Fibroblast of lung (primary cell): ENCODE measurements at places on chromosomes 4 and X.
A peak's percentile ranks its signal among the peaks of the same experiment; 100 is the strongest.

GRCh38 chr4:142883040-142883832, 37.1 kb upstream of the INPP4B start:
- peak; percentile 28 for DNase-seq

DNA sequence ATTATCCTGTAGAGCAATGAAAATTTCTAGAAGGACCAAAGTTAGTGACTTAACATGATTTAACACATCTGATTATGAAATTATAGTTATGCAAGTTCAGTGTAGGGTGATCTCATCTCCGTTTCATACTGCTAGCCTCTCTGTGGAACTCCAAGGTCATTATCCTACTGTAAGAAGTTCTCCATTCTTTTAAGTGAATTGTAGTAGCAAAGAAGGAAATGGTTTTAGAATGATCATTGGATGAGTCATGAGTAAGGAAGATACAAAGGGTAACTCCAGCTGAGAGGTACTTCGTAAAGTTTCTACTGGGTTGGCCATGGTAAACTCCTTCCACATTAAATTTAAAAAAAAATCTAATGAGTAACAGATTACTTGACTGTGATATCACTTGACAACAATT, 215.0 kb upstream of the GIMD1 start:
- peak; percentile 88 for DNase-seq

DNA sequence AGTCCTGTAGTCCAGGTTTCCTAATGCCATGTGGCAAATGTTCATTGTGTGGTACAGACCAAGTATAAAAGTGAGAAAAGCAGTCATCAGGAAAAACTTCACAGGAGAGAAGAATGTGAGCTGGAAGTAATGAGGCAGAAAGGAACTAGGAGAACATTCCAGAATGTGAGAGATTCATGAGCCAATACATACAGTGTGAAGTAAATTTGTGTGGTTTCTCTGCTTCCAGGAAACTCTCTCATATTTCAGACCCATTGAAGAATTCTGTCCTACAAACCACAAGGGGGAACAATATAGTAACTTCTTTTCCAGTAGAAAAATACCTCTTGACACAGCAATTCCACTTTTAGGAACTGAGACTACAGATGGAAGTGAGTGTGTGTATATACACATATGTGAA, 136.5 kb downstream of the RNF150 start:
- DNase-seq, result peak; percentile 44

DNA sequence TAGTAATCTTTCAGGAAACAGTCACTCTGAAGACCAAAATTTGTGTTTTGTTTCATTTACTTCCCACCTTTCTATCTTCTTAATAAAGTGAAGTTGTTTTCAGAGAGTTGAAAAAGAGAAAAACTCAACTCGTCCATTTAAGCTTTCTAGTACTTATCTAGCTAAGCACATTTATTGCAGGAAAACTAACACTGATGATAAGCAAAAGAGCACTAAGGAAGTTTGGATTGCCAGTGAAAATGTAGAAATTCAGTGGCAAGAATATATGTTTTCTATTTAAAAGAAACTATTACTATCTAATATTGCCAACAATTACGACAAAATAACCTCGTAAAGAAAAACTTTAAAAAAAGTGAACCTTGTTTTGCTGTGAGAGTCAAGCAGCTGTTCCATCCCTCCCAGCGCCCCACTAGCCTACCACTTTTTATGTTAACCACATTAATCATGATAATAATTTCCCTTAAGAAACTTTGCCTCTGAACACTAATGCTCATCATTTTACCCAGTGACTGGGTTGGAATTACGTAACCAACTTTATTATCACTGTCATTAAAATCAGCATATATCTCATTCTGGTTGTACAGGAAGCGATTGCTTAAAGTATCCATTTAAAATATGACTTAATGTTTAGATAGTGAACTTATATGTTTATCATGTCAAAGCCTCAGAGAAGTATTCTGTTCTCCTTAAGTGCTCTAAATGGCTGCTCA, 24.8 kb downstream of the SPRY1 start:
- DNase-seq, result no peak

- peak; percentile 61 for DNase-seq
These were observed 26.0 kb upstream of the SETD7 start for GRCh38 chr4:139582044-139582443.

DNA sequence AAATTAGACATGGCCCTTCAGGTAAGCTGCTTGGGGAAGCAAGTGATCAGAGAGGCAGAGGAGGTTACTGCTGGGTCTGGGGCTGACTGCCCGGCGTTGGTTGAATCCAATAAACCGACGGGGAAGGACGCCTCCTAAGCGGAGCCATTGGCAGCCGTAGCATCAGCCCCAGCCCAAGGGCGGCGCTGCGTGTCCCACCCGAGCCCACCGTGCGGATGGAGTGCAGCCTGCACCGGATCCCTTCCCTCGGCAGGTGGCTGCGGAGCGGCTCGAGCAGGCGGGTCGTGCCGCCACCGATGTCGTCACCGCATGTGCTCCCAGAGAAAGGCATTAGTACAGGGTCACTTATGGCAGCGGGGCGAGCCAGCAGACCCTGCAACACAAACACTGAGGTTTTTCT, 82.1 kb downstream of the ALPK1 start:
- no peak for DNase-seq

- peak; percentile 13 for DNase-seq
These were observed 127.4 kb upstream of the FTHL17 start for GRCh38 chrX:31199056-31199839.

DNA sequence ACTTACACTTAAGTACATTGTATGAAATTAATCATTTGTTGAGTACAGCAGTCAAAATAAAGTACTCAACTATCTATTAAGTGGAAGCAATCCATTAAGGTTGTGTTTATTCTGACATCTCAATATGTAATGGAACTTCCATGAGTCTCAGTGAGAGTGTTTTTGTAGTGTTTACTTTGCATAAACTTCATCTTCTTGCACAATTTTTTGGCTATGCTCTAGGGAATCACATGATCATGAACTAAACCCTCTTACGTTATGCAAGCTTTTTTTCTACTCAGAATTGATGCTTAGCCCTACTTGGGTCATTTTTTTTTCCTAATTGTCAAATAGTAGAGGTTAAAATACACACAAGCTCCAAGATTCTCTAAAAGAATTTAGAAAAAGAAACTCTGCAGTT, 21.1 kb upstream of the PIGA start:
- no peak for DNase-seq

DNA sequence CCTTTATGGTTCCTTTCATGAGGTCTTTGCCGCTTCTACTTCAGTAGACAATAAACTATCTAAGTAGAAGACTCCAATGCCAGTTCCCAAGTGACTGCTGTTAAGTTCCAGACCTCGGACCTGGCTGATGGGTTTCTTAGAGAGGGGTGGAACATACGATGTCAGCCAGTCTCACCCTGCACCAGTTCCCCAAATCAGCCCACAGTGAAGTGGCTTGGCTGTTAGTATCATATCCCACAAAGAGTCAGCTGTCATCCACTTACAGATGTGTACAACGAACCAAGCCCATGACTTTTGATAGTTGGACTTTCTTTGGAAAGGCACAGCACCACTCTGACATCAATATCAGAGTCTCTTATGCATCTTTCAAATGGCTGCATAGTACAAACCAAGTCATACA, 8.1 kb upstream of the KLHL34 start:
- DNase-seq, result no peak

DNA sequence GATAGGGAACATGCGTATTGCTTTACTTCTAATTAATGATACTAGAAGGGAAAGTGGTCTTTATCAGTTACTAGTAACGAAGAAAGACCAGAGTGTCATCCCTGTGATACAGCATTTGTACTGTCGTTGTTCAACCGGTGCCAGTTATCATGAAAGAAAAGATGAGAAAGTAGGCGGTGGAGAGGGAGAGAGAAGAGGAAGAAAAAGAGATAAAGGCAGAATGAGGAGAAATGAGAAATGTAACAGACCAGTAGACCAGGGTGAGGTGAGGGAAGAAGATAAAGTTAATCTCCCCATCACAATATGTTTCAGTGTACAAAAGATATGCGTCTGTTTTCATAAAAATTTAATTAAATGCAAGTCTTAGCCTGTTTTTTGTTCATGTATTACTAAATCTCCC, 135.2 kb upstream of the HPGD start:
- DNase-seq, result no peak

- peak; percentile 6 for DNase-seq
These were observed 60.2 kb upstream of the PGAM4 start for GRCh38 chrX:78029663-78030062.

DNA sequence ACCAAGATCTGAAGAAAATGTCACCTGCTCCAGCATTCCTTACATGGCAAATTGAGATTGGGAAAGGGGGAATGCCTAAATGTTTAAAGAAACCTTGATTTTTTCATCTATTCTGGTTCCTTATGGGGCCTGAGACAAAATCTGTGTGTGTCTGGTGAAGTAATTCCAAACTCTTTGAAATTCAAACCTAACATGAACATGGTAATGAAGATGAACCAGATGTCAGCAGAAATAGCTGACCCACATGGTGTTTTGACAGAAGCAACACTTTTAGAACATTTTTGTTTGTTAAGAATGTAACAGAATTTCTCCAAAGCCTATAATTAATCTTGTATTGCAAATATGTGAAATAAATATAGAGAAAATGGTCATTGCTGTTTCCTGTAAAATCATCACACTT, 133.0 kb downstream of the PARM1 start:
- DNase-seq, result no peak

- DNase-seq, result no peak
These were observed 18.1 kb downstream of the CLTRN start for GRCh38 chrX:15646543-15646942.

GRCh38 chr4:2284934-2285612, 23.2 kb upstream of the MXD4 start:
- DNase-seq, result peak; percentile 67

- DNase-seq, result peak; percentile 80
These were observed 70.1 kb downstream of the PRSS12 start for GRCh38 chr4:118282692-118283091.

DNA sequence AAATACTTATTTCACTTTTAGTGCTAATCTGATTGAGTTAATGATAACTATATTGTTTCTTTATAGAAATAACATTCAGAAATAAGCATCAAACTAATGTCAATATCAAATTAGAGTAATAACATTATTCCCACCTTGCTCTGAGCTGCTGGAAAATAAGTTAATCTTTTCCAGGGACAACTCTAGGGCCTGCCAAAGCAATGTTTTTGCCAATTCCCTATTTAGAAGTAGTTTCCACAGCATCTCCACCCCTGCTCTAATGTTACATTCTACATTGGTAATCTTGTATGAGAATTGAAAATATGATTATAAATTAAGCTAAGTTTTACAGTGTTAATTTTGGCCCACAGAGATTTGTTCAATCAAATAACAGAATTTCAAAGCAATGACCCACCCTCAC, 68.3 kb downstream of the REELD1 start:
- no peak for DNase-seq

DNA sequence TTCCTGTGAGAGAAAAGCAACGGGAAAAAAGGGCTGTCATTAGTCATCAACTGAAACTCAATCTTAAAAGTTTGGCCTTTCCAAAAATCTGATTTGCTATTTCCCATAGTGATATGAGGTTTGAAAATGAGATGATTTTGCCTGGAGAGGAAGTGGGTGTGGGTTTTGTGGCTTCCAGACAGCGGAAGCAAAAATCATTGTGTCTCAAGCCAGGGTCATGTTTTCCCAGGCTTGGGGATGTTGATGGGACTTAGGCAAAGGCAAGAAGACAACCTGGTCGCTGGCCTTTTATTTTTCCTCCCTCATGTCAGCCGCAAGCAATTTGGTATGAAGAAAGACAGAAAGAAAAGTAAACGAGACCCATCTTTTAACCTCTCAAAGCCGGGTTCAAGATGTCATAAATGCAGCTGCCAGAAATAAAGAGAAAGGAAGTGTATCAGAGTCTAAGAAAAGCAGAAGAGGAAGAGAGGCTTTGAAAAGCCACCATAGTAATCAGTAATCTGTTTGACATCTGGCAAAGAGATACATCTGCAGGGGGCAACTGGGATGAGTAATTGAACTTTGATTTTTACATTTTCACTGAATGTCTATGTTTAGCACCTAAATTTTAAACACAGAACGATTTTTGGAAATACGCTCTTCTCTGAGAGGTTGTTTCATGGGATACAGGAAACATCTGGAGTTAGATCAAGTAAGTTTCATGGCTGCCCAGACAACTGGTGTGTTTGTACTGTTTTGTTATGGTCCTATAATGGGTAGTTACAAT, 521.6 kb upstream of the SLIT2 start:
- DNase-seq, result peak; percentile 68

- no peak for DNase-seq
These were observed 18.6 kb downstream of the BLTP1 start for GRCh38 chr4:122170775-122171174.

- DNase-seq, result no peak
These were observed 61.2 kb upstream of the AFAP1 start for GRCh38 chr4:8000721-8001491.

DNA sequence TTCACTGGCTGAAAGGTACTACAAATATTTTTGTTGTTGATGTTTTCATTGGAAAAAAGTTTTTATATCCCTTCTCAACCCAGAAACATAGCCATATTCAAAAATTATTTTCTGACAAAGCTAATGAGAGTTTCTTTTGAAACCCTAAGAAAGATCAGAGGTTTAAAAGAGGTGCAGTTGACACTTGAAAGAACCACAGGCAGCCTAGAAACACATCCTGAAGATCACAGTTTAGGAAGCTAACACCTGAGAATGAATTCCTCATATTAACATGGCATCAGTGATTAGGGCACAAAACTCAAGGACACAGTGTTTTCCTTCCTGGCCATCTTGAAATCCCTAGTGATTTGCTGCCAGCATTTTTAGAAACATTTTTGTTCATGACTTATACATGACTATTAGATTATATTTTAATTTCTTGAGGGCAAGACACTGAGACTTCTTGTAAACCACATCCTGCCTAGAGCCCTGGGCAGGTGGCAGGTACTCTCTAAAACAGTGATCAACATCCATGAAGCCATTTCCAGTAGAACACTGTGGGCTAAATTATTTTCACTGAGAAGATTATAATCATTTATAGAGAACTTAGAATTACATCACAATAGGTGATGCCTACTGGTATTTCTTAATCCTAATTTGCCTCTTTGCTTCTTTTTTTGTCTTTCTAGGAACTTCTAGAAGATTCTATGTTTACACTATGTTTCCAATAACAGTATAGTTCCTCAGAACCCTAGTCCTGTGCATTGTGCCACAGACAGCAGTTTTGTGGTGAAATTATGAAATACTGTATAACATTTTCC, 80.0 kb downstream of the ARSJ start:
- no peak for DNase-seq

- no peak for DNase-seq
These were observed 93.4 kb downstream of the NHSL2 start for GRCh38 chrX:72003811-72004750.

GRCh38 chr4:118180776-118181175, 146.5 kb downstream of the NDST3 start:
- peak; percentile 33 for DNase-seq
